MCF 10A (cell line): ENCODE measurements at places on chromosomes 7 and 10. TPM values are rescaled to one million over a fixed set of nuclear protein-coding genes. Genes with fewer than 3 reads are reported as not detected.

DNA sequence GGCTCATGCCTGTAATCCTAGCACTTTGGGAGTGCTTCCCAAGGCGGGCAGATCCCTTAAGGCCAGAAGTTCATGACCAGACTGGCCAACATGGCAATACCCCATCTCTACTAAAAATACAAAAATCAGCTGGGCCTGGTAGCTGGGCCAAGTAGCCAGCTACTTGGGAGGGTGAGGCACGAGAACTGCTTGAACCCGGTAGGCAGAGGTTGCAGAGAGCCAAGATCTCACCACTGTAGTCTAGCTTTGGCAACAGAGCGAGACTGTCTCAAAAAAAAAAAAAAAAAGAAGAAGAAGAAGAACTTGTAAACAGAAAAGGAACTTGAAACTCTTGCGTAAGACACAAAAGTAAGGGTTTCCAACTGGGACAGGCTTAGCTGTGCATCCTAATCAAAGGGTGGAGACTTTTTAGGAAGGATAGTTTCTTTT, 5.6 kb upstream of the IFIT2 start:
- H3K4me3 ChIP-seq = no peak overlapping the region
- no peaks in the 10 kb centered on the region for H3K27me3 ChIP-seq
- H3K27ac ChIP-seq = peak overlapping the region; percentile 82
- H3K36me3 ChIP-seq = no peaks in the 10 kb centered on the region

- H3K4me3 ChIP-seq = no peak overlapping the region
- peak; percentile 33 for DNase-seq
- H3K27me3 ChIP-seq = no peaks in the 10 kb centered on the region
- peaks cover 12% of the 10 kb centered on the region for H3K4me1 ChIP-seq
These were observed 287.7 kb downstream of the IPMK start for GRCh38 chr10:57979956-57980355.

GRCh38 chr7:63080831-63081230, 917.8 kb upstream of the ZNF722 start:
- no peaks in the 10 kb centered on the region for H3K36me3 ChIP-seq
- no peak overlapping the region for H3K4me3 ChIP-seq
- H3K27me3 ChIP-seq = no peaks in the 10 kb centered on the region
- H3K27ac ChIP-seq = no peak overlapping the region
- DNase-seq = no peak

PNLIPRP1 gene
- total RNA-seq = not detected in 2 replicates

DNA sequence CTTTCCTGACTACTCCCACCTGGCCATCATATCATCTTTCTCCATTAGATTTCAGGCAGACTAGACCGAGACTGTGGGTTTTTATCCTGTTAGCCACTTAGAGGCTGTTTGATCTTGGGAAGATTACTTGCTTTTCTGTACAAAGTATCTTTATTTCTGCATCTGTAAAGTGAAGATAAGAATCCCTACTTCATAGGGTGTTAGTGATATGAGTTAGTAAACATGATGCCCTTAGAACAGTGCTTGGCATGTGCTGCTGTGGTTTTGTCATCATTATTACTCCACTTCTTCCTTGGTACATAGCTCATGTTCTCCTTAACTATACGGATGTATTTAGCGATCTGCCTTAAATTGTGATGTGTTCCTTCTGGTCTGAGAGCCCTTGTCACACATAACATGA, 165.2 kb downstream of the AUTS2 start:
- no peak for DNase-seq
- no peaks in the 10 kb centered on the region for H3K27me3 ChIP-seq
- no peaks in the 10 kb centered on the region for H3K36me3 ChIP-seq
- H3K4me1 ChIP-seq = no peaks in the 10 kb centered on the region
- no peak overlapping the region for H3K4me3 ChIP-seq

ANKRD61 gene
- total RNA-seq = 0.42 TPM in 1 of 2 replicates, not detected in the other
